NCI-H1436 treated with DMSO at 0.1 percent for 48 hours (cell line): ENCODE measurements at places on chromosomes 12 and 14.

GRCh38 chr12:70427611-70428010 lies 61.5 kb downstream of the KCNMB4 start:
- DNase-seq = no peak

DNA sequence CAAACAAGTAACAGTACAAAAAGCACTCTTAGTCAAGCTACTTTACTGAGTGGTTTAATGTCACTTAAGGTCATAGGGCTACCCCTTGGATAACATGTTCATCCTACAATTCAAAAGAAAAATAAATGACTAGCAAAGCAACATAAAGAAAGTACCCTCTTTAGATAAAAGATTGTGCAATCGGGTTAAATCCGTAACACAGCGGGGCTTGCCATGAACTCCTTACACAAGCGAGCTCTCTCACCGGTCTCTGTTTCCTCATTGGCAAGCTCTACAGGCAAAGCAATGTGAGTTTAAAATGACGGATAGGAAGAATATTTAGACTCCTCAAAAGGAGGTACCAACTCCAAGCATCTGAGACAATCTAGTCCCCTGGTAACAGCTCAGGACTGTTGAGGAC lies 140.6 kb downstream of the EGLN3 start:
- no peak for DNase-seq

DNA sequence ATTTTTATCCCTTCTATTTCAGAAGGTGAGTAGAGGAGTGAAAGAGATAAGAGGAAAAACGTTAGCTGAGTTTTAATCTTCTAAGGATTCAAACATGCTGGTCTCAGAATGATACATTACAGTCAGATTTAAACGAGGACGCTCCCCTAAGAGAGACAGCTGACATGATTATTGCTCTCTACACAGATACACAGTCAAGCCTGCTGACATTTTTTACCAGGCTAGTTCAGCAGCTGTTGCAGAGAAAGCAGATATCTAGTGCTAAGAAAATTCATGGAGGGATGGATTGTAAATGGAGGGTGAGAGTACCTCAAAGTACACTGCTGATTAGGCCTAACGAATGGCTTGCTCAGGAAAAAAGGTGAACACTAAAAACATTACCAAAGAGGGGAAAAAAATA lies 31.9 kb upstream of the SOS2 start:
- DNase-seq = no peak

DNA sequence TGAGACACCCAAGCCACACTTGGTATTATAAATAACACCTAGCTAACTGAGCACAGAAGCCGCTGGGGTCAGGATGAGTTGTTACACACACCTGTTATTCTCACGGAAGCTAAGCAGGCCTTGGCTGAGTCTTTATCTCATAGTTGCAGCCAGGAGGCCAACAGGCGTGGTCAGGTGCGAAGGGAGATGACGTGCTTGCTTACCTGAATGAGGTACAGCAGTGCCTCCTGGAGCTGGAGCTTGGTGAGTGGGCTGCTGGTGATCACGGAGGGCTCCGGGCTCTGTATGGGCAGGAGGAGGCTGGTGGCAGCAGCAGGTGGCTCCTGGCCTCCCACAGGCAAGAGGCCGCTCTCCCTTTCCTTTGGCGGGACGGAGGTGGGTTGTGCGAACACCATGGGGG lies 30.4 kb upstream of the CACNA2D4 start:
- no peak for DNase-seq

DNA sequence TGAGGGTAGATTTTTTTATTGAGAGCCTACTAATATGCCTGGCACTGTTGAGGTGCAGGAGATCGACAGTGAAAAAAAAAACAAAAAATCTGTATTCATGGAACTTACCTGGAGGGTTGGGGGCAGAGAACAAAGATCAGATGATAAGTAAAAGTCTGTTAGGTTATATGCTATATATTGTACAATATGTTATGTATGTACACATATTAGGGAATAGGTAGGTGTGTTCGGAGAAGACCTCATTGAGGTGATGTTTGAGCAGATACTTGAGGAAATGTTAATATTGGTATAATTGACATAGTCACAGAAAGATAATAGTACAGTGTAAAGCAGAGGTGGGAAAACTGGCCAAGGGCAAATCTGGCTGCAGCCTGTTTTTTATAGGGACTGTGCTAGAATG lies 5.6 kb downstream of the ARF6 start:
- no peak for DNase-seq

GRCh38 chr14:56338674-56339073 lies 220.5 kb downstream of the PELI2 start:
- DNase-seq = no peak

DNA sequence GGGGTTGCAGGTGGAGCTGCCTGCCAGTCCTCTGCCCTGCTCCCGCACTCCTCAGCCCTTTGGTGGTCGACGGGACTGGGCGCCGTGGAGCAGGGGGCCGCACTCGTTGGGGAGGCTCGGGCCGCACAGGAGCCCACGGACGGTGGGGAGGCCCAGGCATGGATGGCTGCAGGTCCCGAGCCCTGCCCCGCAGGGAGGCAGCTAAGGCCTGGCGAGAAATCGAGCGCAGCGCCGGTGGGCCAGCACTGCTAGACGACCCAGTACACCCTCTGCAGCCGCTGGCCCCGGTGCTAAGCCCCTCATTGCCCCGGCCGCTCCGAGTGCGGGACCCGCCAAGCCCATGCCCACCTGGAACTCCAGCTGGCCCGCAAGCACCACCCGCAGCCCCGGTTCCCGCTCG lies 221.8 kb downstream of the BTG1 start:
- DNase-seq = no peak

GRCh38 chr12:73225941-73226340 lies 953.8 kb downstream of the TRHDE start:
- DNase-seq = no peak

- no peak for DNase-seq
Measured at GRCh38 chr12:119456824-119457223, 122.3 kb downstream of the CCDC60 start.

- DNase-seq = no peak
Measured at GRCh38 chr14:32047791-32048190, 29.3 kb upstream of the ARHGAP5 start.

DNA sequence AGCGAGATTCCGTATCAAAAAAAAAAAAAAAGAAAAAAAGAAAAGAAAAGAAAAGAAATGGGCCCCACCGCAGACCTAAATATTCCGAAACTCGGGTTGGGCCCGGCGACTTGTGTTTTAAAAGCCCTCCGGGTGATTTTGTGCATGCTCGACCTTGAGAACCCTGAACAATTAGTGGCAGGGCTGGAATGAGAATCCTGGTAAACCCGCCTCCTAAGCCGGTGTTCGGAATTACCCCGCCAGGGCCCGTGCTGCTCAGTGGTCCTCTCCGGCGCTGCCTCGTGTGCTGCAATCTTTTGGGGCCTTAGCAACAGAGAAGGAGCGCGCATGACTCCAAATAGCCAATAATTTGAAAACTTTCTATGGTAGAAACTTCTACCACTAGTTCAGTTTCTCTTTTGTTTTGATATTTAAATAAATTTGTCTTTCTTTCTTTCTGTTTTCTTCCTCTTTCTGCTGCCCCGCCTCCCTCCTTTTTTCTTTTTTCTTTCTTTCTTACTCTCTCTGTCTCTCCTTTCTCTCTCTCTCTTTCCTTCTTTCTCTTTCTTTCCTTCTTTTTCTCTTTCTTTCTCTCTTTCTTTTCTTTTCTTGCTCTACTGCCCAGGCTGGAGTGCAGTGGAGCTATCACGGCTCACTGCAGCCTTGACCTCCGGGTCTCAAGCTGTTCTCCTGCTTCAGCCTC lies 1.5 kb upstream of the GALNT6 start:
- DNase-seq = no peak

DNA sequence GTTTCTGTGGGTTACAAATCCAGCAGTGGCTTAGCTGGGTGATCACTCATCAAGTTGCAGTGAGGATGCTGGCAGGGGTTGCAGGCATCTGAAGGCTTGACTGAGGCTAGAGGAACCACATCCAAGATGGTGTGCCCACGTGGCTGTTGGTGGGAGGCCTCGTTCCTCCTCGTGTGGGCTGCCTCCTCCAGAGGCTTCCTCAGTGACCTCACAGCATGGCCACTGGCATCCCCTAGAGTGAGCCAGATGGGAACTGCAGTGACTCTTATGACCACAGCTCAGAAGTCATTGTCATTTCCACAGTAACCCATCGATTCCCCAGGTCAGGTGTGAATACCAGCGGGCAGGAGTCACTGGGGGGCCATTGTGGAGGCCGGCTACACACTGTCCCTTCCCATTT lies 17.8 kb downstream of the AACS start:
- no peak for DNase-seq

- DNase-seq = no peak
Measured at GRCh38 chr12:57679697-57680096, 14.2 kb upstream of the OS9 start.

DNA sequence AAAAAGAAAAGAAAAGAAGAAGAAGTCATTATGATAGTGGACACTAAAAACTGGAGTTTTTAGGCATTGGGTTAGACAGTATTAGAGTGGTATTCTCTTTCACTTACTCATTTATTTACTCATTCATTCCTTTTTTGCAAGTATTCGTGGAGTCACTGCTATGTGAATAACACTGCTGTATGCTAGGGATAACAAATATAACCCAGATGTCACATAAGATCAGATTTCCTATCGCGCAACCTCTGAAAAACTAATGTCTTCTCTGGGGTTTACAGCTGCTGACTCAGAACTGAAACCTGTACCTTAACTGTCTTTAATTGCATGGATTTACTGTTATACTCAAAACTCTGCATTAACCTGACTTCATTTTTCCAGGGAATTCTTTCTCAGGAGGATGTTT lies 353.7 kb downstream of the LRIG3 start:
- DNase-seq = no peak

- DNase-seq = no peak
Measured at GRCh38 chr12:104579718-104580495, 123.2 kb downstream of the CHST11 start.

DNA sequence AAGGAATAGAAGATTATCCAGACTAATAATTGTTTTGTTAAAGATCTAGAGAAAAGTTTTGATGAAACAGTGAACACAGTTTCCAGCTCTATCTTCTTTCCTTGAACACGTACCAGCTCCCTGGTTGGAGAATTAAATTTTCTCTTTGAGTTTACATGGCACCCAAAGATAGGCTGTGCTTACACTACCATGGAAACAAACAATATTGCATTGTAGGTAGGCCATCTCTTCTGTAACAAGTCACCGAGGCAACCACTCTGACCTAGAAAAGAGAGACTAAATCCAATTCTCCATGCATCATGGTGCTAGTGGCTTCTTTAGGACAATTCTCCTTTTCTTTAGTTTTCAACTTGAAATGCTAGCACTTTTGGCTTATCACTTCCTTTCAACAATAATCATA lies 9.9 kb downstream of the BMAL2 start:
- no peak for DNase-seq

DNA sequence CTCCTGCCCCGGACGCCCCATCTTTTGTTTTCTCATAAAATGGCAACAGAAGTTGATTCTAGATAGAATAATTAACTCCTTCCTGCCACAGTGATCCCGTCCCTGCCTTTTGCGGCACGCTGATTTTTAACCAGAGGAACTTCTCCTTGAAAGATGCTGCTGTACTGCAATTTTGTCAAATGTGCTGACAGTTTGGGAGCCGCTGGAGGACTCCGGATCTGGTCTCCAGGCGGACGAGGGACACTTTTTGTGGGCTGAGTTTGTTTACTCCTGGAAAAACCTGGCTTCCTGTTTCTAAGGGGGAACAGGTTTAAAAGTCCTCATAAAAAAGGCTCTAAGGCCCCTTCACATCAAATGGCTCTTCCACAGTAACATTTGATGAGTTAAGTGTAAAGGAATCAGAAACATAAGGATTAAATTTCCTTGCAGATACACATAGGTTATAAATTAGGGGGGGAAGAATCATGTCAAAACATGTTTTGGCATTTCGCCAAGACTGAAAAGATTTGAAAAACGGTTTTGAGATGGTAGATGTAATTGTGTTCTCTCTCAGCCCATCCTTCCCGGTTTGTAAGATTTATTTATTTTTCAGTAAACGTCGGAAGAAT lies 15.5 kb downstream of the FZD10 start:
- no peak for DNase-seq

GRCh38 chr12:113932381-113933196 lies 33.5 kb downstream of the RBM19 start:
- no peak for DNase-seq

DNA sequence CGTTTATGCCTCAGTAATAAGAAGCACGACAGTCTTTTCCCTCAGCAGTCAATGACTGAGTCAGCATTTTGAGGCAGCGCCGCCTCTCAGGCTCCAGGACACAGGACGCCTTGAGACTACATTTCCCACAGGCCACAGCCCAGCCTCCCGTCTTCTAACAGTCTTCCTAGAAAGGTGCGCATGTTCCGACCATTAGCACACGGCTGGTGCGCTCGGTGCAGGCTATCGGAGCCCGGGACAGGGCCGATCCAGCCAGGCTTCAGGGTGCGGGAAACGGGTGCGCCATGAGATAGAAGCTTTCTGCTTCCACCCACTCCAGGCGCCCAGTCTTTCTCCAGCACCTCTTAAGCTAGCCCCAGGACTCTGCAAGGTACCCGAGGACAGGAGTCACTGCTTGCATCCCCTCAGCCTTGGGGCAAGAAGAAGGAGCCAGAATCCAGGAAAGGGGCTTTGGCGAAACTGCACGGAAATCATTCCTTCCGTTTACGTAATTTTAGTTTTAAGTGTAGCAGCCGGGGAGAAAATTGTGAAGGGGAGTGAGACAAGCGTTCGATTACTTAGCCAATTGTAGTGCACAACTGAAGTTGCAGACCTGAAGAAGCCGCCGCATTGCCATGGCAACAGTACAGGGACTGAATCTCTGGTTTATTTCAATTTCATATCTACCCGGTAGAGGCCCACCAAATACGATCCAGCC lies 54.0 kb downstream of the ZNF641 start:
- no peak for DNase-seq

- DNase-seq = no peak
Measured at GRCh38 chr14:84789012-84789411, 740.9 kb upstream of the FLRT2 start.

- no peak for DNase-seq
Measured at GRCh38 chr12:6435961-6436715, 8.6 kb upstream of the CD27 start.

DNA sequence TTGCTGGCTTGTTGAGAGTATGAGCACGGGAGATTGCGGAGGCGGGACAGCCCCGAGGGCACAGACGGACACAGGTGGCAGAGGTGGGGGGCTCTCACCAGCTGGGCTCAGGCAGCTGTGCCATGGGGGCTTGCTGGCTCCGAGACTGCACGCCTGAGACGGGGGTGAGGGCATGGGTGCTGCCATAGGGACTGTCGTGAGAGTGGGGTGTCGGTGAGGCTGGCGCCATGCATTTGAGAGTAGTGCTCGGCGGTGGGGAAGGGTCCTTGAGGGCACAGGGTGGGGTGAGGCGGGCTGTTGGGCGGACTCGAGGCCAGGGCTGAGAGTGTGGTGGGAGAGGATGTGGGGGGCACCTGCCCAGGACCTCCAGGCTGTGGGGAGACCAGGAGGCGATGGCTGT lies 40.7 kb upstream of the TEX22 start:
- no peak for DNase-seq

GRCh38 chr12:103547929-103548328 lies 39.1 kb upstream of the STAB2 start:
- DNase-seq = peak; percentile 24

- no peak for DNase-seq
Measured at GRCh38 chr14:71693381-71693780, 238.8 kb upstream of the RGS6 start.

- DNase-seq = no peak
Measured at GRCh38 chr12:91781114-91781513, 364.5 kb downstream of the BTG1 start.

GRCh38 chr14:90421632-90422020 lies 24.8 kb downstream of the CALM1 start:
- no peak for DNase-seq
